Activated CD4-positive, alpha-beta T cell treated with anti-CD3 and anti-CD28 coated beads, Interleukin-2, amount 10 ng/mL, durations not matched to agents 7 days and 5 days (primary cell): ENCODE measurements at places on chromosomes 1 and 21.

DNA sequence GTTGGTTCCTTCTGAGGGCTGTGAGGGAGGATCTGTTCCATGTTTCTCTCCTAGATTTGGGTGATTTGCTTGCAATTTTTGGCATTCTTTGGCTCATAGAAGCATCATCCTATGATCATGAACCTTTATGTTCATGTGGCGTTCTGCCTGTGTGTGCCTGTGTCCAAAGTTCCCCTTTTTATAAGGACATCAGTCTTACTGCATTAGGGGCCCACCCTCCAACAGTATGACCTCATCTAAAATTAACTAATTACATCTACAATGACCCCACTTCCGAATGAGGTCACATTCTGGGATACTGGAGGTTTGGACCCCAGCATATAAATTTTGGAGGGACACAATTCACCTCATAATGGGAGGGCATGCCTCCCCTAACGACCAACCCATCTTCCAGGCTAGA lies 12.8 kb upstream of the CAMK1G start:
- DNase-seq = no peak

- DNase-seq = no peak
Observed at GRCh38 chr1:101522486-101522885, 285.7 kb downstream of the S1PR1 start.

- no peak for DNase-seq
Observed at GRCh38 chr1:9437961-9438430, 101.3 kb upstream of the SLC25A33 start.

DNA sequence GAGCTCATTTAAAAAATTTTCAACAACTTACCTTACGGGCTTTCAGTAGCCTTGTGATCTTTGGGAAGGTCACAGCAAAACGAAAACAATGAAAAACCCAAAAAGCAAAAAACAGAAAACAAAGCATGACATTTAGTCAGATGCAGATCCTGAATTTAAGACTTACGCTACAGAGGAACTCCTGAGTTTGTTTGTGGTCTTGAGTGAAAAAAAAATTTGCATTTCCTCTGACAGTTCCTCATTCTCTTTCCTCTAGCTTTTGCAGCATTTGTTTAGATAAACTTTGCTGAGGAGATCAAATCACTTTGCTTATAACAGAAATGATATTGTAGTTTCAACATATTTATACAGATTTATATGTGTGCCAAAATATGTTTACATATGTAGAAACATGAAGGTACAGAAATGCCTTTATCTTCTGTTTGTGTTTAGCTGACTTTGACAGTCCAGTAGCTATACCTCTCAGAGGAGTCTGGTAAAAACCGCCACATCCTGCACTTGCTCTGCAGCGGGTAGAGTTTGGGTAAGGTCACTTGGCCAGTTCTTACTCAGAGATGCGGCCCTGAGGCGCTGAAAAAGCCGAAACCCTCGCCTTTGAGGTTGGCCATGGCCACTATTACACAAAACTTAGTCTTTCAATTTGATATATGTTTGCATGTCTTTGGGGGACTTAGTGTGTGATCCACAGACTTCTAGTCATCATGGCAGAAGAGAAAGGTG lies 142.5 kb downstream of the TNR start:
- no peak for DNase-seq

- no peak for DNase-seq
Observed at GRCh38 chr1:220892997-220893700, 13.9 kb downstream of the HLX start.

DNA sequence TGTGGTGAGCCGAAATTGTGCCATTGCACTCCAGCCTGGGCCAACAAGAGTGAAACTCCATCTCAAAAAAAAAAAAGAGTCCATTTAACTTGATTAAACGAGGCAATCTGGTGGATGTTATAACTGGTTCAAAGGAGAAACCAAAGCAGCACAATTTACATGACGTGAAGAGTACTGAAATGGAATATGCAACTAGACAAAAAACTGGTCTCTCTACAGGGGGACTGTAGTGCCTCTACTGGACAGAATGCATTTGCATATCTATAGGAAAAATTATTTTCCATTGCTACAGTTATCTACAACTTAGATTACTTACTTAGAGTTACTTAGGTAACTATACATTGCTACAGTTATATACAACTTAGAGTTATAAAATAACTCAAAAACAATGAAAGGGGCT lies 2.7 kb upstream of the CAPN2 start:
- no peak for DNase-seq

DNA sequence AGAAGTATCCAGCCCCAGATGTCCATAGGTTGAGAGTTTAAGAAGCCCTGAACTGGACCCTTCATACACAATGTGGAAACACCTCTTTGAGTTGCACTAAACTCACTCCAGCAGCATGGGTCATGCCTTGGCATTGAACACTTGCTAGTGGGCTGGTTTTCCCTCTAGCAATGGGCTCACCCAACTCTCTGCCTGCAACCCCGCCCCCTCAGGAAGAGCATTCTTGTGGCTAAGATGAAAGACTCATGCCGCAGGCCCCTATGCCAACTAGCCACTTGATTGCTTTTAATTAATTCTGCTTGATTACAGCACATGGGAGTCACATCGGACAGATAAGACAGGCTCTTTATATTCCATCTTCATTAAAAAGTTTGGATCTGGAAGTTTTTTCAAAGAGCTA lies 136.5 kb upstream of the GJB5 start:
- DNase-seq = no peak

DNA sequence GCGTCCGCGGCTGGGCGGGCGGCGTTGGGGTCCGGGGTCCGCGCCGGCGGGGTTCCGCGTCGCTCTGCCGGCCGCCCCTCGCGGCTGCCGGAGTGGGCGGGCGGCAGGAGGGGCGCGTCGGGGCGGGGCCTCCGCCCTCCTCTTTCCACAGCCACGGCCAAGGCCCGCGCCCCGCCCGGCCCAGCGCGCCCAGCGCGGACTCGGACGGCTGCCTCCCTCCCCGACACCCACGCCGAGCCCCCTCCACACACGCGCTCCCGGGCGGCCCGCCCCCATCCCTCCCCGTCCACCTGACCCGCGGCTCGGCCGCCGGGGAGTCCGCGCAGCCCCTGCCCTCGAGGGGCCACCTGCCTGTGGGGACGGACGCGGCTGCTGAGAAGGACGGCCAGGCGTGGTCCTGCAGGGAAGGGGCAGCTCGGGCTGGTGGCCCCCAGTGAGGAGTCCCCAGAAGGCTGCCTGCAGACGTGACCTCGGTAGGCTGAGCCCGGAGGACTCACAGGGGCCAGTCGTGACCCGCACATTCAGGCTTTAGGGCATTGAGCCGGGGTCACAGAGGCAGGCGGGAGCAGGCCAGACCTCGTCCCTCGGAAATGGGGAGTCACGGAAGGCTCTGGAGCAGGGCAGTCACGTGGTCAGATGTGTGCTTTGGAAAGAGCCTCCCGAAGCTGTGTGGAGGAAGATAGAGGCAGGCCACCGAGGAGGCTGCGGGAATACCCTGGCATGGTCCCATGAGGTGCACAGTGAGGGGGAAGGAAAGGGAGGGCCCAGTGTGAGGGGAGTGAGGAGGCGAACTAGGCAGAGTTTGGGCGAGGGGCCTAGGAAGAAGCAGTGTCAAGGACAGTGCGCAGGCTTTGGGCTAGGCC lies at the start of gene COL8A2:
COL8A2 (minus strand) TSS at position 94 of the 863 bp plus-strand sequence. CDS start 24,980 bp downstream, outside the sequence.
- no peak for DNase-seq

GRCh38 chr1:220575718-220576497 lies 48.0 kb downstream of the MARK1 start:
- DNase-seq = no peak

- no peak for DNase-seq
Observed at GRCh38 chr1:150981805-150982712, at the start of gene ANXA9. Gene ANXA9, plus strand, starts transcription at chr1:150982292. Its CDS starts 814 bp downstream, at chr1:150983106.

- DNase-seq = no peak
Observed at GRCh38 chr21:45641480-45642035, 2.0 kb upstream of the PCBP3 start.

GRCh38 chr1:173554089-173554488 lies 48.8 kb downstream of the SLC9C2 start:
- DNase-seq = no peak

DNA sequence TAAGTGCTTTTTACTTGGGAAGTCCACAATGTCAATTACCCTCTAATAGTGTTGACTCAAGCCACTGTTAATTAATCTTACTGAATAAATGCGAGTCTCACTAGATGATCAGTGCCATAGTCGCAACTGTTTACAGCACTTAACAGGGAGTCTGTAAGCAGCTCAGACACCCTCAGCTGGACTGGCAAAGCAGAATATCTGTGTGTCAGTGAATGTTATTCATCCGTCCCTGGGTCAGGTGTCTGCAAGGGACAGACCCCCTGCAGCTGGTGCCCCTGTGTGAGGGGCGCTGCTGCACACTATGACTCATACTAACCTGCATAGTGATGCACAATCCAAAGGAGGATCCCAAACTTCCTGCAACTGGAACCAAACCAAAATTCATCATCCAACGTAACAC lies 306.5 kb downstream of the HHIPL2 start:
- DNase-seq = no peak

GRCh38 chr1:161117759-161118581 lies at the start of the genes NIT1 and PFDN2:
Gene NIT1, plus strand, starts transcription at chr1:161118105. Its CDS starts 72 bp downstream, at chr1:161118177.
Gene PFDN2, minus strand, starts transcription at chr1:161118037. Its CDS starts 11 bp downstream, at chr1:161118026.
- peak; percentile 86 for DNase-seq

DNA sequence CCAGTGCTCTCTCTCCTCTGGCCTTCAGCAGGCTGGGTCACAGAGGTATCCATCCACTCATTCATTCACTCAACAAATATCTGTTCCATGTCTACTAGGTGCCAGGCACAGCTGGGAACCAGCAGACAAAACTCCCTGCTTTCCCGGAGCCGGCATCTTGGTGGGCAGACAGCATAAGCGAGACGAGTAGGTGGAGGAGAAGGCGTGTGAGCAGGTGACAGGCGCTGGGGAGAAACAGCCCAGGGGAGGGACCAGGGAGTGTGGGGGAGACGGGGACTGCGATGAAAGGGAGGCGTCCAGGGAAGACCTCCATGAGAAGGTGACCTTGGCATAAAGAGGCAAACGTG lies 11.0 kb upstream of the KCNAB2 start:
- DNase-seq = no peak

GRCh38 chr1:184836934-184837895 lies 82.6 kb upstream of the EDEM3 start:
- DNase-seq = no peak

- no peak for DNase-seq
Observed at GRCh38 chr21:26099610-26100219, 70.9 kb downstream of the APP start.

- DNase-seq = no peak
Observed at GRCh38 chr1:77824079-77824478, 44.6 kb downstream of the MIGA1 start.

DNA sequence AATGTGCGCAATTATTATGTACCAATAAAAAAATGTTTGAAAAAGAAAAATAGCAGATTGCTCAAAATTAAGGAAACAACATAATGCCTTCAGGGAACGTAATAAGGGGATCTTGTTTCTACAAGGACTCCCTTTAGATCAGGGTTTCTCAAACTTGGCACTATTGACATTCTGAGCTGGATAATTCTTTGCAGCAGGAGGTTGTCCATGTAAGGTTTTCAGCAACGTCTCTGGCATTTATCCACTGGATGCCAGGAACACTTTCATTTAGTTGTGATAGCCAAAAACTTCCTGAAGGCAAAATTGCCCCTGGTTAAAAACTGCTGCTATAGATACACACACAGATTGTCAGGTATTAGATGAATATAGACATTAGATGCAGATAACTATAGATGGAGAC lies 666.7 kb upstream of the ADAMTS5 start:
- DNase-seq = no peak

GRCh38 chr1:23590058-23590783 lies 30.9 kb upstream of the ID3 start:
- no peak for DNase-seq

DNA sequence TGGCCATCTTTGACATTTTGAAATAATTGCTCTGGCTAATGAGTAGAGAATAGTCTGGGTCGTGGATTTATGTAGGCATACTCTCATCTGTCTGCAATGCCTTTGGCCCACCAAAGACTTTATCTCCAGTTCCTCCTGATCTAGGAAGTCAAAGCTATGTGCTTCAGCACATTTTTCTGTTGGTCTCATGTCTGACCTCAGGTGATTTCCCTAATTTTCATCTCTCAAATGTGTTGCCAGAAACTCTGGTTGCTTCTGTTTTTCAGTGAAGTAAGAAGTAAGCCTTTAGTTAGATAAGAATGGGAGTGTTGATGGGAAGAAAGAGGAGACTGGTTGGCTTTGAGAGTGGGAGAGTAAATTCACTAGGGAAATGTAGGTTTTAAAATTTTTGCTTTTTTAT lies 66.4 kb downstream of the GPR88 start:
- no peak for DNase-seq

- no peak for DNase-seq
Observed at GRCh38 chr21:42311816-42312625, 3.2 kb downstream of the TFF3 start.

GRCh38 chr1:31505911-31506497 lies 70.3 kb upstream of the TINAGL1 start:
- peak; percentile 73 for DNase-seq

DNA sequence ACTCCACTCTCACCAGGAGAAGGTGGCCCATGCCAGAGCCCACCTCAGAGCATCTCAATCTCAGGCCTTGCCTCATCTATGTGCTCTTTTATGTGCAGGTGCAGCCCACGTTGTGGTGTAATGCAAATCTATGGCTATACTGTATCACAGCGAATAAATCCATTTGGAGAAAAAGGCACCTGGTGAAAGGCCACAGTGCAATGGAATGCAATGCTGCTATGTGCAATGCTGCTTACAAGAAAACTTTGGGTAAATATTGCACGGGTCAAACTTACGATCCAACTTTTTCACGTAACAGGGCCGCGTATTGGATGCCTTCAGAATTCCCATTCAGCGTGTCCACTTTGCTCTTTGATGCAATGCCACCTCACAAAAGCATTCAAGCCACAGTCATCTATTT lies 13.5 kb downstream of the ZBTB18 start:
- DNase-seq = no peak

GRCh38 chr1:108084866-108085477 lies 115.2 kb downstream of the SLC25A24 start:
- no peak for DNase-seq

DNA sequence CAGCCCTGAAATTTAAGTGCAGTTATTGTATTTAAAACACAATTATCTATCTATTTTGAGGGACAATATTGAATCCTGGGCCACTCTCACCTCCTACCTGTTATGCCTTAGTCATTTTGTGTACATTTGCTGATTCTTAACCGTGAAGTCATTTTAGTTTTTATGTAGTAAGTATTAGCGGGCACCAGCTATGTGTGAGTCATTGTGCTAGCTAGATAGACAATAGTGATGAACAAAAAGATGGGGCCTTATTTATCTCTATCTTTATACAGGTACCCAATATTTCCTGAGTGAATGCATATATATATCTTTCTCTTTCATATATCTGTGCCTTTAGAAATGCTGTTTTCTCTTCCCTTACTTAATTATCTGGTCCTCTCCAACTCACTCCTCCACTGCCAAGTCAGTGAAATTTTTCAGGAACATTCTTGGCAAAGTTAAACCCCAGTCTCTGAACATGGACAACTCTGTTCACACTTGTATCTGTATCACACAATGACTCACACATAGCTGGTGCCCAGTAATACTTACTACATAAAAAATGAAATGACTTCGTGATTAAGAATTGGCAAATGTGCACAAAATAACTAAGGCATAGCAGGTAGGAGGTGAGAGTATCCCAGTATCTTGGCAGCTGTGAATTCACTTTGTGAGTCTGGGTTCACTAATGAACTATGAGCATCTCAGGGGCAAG lies 166.0 kb upstream of the C8B start:
- no peak for DNase-seq
